Stimulated activated CD8-positive, alpha-beta memory T cell treated with anti-CD3 and anti-CD28 coated beads, Interleukin-15, amount 100 ng/mL, for 24 hours (primary cell): ENCODE measurements at places on chromosomes 4 and X.
A peak's percentile ranks its signal among the peaks of the same experiment; 100 is the strongest.

DNA sequence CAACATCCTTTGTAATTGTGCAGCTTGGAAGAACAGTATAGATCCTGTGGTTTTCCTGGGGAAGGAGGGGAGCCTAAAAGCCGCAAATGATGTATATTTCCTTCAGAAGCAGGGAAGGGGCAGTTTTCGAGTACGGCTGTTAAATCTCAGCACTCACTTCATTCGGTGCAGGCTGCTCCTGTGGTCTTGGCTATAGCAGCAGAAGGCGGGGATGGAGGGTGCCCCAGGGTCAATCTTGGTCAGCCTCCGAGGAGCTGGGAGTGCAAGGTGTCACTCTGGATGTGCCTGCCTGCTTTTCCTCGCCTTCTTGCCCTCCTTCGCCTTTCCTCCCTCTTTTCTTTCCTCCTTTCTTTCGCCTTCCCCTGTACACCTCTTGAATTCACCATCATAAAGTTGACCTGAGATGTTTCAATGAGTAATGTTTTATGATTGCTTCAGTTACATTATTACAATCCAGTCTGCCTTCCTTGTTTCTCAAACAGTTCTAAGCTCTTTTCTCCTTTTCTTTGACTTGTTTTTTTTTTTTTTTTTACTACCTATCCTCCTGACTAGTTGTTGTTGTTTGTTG, 101.6 kb downstream of the RELL1 start:
- DNase-seq: no peak

GRCh38 chr4:93066749-93067148, 761.8 kb upstream of the ATOH1 start:
- DNase-seq: no peak

DNA sequence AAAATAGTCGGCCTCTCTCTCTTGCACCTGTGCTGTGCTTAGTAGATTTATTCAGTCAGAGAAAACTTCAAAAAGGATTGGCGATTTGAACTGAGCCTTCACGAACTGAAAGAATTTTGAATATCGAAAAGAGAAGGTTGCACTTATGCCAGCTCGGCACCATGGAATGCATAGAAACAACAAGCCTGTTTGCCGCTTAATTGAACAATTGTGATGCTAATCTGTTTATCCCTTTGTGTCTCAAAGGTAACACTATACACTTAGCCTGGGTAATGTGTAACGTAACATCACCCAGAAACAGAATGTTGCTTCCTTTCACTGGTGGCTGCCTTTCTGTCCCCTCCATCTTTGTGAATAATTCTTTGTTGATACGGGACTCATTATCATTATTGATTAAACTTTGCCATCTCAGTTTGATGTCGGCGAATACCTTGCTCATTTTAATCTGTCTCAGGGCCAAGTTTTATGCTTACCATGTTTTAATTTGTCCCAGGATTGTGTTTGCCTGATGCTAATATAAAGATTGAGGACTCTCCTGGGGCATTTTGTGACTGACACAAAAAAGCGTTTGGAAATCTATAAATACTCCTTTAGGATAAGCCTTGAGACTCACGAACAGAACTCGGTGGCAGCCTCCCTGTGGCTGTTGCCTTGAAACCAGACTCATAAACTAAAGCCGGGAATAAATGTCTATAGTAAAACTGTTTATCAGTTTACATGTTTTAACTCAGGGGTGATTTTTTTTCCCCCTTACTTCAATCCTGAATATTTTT, 400.5 kb downstream of the RAPGEF2 start:
- DNase-seq: no peak

GRCh38 chr4:22348410-22348809, 167.5 kb downstream of the ADGRA3 start:
- DNase-seq: no peak

- no peak for DNase-seq
Observed at GRCh38 chr4:87849612-87850011, 16.8 kb downstream of the MEPE start.

DNA sequence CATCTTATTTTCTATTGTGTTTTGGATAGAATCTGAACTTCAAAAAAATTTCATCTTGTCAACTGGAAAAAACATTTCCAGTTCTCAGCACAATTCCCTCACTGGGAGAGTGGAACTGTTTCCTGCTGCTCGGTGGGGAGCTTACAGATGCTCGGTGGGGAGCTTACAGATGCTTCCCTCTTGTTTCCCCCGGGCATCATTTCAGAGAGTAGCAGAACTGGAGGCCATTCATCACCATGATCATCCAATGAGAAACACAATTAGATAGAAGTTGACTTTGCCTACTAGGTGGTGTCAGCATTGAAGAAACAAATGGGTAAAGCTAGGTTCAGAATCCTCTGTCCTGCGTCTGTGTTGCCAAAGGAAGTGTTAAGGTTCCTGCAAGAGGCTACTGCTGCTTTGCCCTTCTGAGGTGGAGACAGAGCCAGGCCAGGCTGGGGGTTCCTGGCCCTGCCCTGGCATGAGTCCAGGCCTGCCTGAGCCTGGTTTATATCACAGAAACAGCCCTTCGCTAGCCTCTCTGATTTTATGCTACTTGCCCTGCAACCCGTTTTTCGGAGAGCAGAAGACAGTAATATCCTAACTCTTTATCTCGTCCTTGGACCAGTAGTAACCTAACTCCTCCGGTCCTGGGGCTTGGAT, 70.6 kb downstream of the TAPT1 start:
- DNase-seq: no peak

DNA sequence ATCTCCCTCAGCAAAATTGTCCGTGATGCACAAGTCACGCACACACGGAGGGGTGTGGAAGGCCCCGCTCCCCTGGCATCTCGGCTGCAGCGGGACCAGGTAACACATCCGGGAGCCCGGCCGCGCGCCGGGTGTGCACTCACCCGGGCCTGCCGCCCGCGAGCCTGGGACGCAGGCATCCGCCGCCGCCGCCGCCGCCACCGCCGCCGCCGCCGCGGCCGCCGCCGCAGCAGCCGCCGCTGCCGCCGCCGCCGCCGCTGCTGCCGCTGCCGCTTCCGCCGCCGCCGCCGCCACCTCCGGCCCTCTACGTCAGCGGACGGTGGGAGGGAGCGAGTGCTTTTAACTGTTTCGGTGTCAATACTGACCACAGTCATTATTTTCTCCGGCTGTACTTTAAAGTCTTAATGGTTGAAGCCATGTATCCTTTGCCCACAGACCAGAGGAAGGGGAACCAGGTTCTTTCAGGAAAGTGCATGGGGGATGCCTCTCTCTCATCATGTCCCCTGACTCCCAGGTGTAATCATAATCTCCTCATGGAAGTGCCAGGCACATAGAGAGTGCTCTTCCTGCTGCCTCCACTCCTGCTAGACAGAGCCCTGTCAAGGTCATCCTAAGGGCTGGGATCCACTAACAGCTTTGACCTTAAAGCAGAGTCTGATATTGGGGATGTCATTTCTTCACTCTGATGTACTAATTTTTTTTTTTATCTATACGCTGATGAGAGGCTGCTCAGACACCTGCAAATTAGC, 38.0 kb downstream of the MAGEE2 start:
- peak; percentile 1 for DNase-seq

GRCh38 chr4:151045907-151046306, 30.8 kb upstream of the LRBA start:
- DNase-seq: no peak

DNA sequence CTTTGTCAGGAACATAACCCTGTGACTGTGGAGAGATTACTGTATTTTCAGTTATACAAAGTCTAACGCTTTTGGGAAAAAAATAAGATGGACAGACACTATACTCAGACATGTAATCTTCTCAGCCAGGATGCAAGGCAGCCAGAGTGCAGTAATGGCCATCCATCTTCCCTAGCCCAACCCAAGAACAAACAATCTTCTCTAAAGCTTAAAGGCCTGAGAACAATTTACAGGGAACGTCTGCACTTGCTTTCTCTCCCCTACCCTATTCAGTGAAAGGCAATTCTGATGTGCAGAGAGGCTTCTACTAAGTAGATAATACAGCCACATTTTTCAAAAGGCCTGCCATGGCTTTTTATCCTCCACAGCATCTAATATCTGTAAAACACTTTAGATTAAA, 471.3 kb downstream of the FGF13 start:
- DNase-seq: no peak

DNA sequence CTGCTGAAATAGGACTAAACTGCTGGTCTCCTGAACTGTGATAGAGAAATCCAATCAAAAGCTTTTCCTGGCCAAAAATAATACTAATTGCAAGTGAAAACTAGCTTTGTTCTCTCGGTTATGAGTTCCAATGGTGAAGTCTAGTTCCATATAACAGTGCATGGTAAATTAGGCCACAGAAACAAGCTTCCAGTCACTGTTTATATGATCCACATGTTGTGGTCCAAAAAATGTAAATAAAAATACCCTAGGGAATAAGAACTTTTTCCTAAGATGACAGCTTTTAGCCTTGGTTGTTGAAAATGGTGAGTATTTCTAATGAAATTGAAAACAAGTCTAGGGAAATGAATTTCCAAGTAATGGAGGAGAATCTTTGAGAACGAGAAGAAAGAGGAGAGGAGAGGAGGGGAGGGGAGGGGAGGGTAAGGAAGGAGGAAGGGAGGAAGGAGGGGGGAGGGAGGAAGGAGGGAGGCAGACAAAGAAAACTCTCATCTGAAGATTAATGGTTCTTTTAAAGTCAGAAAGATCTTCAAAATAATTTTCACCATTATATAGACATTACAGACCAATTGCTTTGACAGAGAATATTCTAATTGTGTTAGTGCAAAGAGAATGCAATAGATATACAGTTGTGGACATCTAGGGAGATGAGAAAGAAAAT, 26.1 kb downstream of the PALLD start:
- no peak for DNase-seq

GRCh38 chr4:189784651-189785050, 156.0 kb upstream of the FRG1 start:
- DNase-seq: no peak

DNA sequence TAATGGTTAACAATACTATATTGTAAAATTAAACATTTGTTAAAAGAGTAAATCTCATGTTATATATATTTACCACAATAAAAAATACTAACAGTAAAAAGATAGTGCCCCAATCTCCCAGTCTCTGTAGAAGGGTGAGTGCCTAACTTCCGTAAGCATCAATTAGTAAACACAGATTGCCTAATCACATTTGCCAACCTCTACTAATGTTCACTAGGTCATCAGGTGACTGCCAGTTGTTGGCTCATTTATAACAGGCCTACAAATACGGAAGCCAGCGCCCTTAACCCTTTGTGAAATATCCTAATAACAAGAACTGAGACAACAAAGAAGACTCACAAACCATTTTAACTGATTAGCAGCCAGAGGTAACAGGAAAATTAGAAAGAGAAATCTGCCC, 345.1 kb downstream of the INPP4B start:
- no peak for DNase-seq

GRCh38 chr4:25504932-25505636, 128.0 kb downstream of the ANAPC4 start:
- DNase-seq: no peak

DNA sequence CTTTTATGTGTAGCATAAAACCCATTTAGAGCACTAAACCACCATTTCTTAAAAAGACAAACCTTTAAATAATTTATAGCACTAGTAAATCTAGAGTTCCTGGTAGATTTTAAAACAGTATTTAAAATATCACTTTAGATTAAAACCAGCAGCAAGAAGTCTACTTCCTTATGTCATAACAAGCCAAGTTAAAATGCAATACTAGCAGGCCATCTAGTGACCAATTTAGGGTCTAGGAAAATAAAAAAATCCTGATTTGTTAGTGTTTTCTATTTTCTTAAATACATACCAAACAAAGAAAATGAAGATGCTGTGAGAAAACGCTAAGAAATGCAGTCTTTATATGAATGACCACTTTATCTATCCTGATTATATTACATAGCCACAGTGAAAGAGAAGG, 53.9 kb downstream of the PAPSS1 start:
- DNase-seq: no peak

- DNase-seq: no peak
Observed at GRCh38 chr4:108080747-108081146, 88.0 kb downstream of the LEF1 start.

GRCh38 chr4:152246659-152247058, 289.2 kb downstream of the FBXW7 start:
- no peak for DNase-seq

GRCh38 chr4:34279011-34279410, 1965.3 kb downstream of the ARAP2 start:
- no peak for DNase-seq

- DNase-seq: no peak
Observed at GRCh38 chrX:48589482-48590162, 7.7 kb upstream of the WDR13 start.

DNA sequence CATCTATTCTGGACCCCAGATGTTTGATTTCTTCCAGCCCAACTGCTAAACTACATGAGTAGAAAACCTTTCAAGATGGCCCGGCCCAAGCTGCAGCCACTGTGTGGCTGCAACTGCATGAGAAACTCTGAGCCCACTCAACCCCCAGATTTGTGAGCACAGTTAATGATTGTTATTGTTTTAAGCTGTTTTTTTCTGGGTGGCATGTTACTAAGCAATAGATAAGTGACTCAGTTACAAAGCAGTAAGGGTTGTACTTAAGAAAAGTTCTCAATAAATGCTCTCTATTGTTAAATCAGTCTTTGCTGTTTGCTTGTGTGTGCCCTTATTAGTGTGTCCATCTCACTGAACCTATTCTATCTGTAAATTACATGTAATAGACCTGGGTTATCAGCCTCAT, 51.8 kb downstream of the GC start:
- no peak for DNase-seq

GRCh38 chr4:156725257-156725656, 246.3 kb downstream of the PDGFC start:
- no peak for DNase-seq

DNA sequence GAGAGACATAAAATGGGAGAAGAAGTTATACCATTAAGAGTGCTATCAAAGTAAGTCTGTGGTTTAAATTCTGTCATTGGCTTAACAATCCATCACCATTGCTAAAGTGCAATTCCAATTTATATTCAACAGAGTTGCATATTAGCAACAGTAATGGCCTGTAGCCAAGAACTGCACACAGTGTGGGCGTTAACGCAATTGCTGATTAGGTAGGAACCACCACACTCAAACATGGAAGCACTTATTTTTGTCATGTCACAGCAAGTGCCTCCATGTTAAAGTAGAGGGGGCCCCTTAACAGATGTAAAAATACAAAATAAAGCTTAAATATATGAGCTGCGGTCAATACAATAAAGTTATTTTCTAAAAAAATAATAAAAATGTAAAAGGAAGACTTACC, 10.8 kb downstream of the LARP7 start:
- DNase-seq: no peak

DNA sequence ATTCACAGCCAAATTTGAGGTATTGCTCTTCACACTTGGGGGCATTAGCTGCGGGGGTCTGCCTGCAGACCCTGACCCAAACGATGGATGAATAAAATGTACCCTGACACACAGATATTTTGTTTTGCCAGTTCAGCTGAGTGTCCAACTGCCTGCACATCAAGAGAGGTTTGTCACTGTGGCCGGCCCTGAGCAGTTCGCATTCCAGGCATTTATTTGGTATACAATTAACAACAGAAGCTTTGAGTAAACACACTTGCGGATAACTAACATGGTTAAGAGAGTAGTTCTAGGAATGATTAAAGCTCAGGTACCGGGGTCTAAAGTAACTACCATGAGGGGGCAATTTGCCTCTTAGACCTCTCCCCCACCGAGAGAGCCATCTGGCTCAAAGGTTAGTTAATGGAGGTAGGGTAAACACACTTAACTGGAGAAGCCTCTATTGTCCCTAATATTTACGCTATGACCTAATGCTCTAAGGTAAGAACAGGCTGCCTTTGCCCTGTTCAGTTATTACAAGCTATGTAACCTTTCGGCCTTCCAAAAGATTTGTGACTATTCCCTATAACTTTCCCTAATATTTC, 162.0 kb downstream of the SNCA start:
- no peak for DNase-seq

GRCh38 chr4:40980318-40980883, 230.6 kb downstream of the NSUN7 start:
- DNase-seq: no peak

GRCh38 chr4:84879651-84880200, 86.8 kb downstream of the WDFY3 start:
- no peak for DNase-seq
